ENCODE measurements at places on chromosomes 1 and 21. TPM values are rescaled to one million over a fixed set of nuclear protein-coding genes. Genes with fewer than 3 reads are reported as not detected.
A peak's percentile ranks its signal among the peaks of the same experiment; 100 is the strongest.

GRCh38 chr1:11483581-11484320 is 4.8 kb downstream of the DISP3 start:
- DNase-seq, result no peak
- no peaks in the 10 kb centered on the region for H3K36me3 ChIP-seq
- H3K27me3 ChIP-seq, result peaks cover 33% of the 10 kb centered on the region
- H3K4me3 ChIP-seq, result no peak overlapping the region
- no peak overlapping the region for H3K27ac ChIP-seq
- H3K4me1 ChIP-seq, result peaks cover 5% of the 10 kb centered on the region

- no peaks in the 10 kb centered on the region for H3K4me1 ChIP-seq
- no peaks in the 10 kb centered on the region for H3K36me3 ChIP-seq
- H3K27ac ChIP-seq, result no peak overlapping the region
- peaks cover 21% of the 10 kb centered on the region for H3K27me3 ChIP-seq
- no peak for DNase-seq
- H3K4me3 ChIP-seq, result no peak overlapping the region
Observed at GRCh38 chr21:45959779-45960390, 21.7 kb upstream of the COL6A1 start.

Gene KCNE1
- total RNA-seq, result not detected

Gene RPS6KA1
- 153 TPM for total RNA-seq

Gene ZC3H11A
- total RNA-seq, result 114 TPM

- DNase-seq, result no peak
- H3K36me3 ChIP-seq, result no peaks in the 10 kb centered on the region
- no peak overlapping the region for H3K27ac ChIP-seq
- H3K4me1 ChIP-seq, result no peaks in the 10 kb centered on the region
Observed at GRCh38 chr1:221272940-221273339, 393.7 kb downstream of the HLX start.

Gene C1orf185
- total RNA-seq, result not detected

Gene RIT1
- 32.8 TPM for total RNA-seq

Gene CR1L
- not detected for total RNA-seq

GRCh38 chr1:154784924-154785531 is 85.1 kb downstream of the KCNN3 start:
- H3K36me3 ChIP-seq, result peaks cover 6% of the 10 kb centered on the region
- H3K27me3 ChIP-seq, result no peaks in the 10 kb centered on the region
- peak; percentile 56 for DNase-seq
- peak overlapping the region; percentile 59 for H3K4me3 ChIP-seq
- peaks cover 28% of the 10 kb centered on the region for H3K4me1 ChIP-seq

DNA sequence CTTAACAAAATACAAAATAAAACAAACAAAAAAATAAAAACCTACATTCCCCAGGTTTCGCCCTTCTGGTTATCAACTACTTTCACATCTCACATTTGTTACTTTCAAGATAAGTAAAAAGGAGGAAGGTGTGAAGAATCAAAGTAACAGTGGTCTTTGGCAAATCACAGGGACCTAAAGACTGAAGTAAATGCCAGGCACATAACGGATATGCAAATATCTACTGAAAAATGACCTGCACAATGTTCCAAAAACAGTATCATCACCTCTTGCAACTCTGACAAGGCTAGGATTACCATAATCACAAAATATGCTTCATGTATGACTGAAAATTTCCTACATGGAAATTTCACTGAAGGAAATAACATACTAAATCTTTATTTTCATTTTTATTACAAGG is 29.3 kb downstream of the COP1 start:
- DNase-seq, result no peak
- peaks cover 25% of the 10 kb centered on the region for H3K4me1 ChIP-seq

- H3K4me3 ChIP-seq, result peak overlapping the region; percentile 51
- H3K27me3 ChIP-seq, result no peaks in the 10 kb centered on the region
- H3K27ac ChIP-seq, result peak overlapping the region; percentile 5
- no peaks in the 10 kb centered on the region for H3K36me3 ChIP-seq
Observed at GRCh38 chr1:19312782-19313635, 883 bp downstream of the SLC66A1 start.

Gene FAM177B
- total RNA-seq, result not detected

Gene C1orf87
- not detected for total RNA-seq

DNA sequence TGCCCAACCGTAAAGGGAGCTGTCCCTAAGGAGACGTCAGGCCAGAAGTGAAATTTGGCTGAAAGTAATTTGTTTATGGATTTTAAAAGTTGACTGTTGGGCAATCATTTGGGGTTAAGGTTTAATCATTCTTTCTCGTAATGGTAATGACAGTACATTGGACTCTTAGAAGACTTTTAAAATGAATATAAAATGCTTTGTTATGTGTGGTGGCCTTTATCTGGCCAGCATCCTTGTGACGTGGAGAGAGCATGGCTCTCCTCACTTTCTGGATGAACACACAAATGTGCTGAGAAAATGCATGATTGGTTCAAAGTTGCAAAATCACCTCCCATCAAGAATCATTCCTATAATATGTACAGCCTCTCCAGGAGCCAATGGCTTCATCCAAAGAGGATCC is 160.2 kb downstream of the DHRS3 start:
- no peak overlapping the region for H3K27ac ChIP-seq
- peaks cover 38% of the 10 kb centered on the region for H3K36me3 ChIP-seq

Gene HSD11B1
- not detected for total RNA-seq

Gene HMGCS2
- not detected for total RNA-seq

Gene KAZN
- total RNA-seq, result 1.4 TPM

GRCh38 chr1:3659093-3659492 is 6.8 kb downstream of the TP73 start:
- peaks cover 2% of the 10 kb centered on the region for H3K4me1 ChIP-seq
- H3K27me3 ChIP-seq, result peaks cover 34% of the 10 kb centered on the region
- H3K27ac ChIP-seq, result no peak overlapping the region
- no peak overlapping the region for H3K4me3 ChIP-seq
- no peaks in the 10 kb centered on the region for H3K36me3 ChIP-seq

GRCh38 chr1:156293895-156294294 is 1.6 kb downstream of the GLMP start:
- no peak overlapping the region for H3K27ac ChIP-seq
- no peak for DNase-seq
- H3K36me3 ChIP-seq, result no peaks in the 10 kb centered on the region
- H3K4me1 ChIP-seq, result peaks cover 10% of the 10 kb centered on the region

Gene SLC9C2
- not detected for total RNA-seq

Gene C1orf94
- not detected for total RNA-seq

Gene GJB3
- total RNA-seq, result not detected

DNA sequence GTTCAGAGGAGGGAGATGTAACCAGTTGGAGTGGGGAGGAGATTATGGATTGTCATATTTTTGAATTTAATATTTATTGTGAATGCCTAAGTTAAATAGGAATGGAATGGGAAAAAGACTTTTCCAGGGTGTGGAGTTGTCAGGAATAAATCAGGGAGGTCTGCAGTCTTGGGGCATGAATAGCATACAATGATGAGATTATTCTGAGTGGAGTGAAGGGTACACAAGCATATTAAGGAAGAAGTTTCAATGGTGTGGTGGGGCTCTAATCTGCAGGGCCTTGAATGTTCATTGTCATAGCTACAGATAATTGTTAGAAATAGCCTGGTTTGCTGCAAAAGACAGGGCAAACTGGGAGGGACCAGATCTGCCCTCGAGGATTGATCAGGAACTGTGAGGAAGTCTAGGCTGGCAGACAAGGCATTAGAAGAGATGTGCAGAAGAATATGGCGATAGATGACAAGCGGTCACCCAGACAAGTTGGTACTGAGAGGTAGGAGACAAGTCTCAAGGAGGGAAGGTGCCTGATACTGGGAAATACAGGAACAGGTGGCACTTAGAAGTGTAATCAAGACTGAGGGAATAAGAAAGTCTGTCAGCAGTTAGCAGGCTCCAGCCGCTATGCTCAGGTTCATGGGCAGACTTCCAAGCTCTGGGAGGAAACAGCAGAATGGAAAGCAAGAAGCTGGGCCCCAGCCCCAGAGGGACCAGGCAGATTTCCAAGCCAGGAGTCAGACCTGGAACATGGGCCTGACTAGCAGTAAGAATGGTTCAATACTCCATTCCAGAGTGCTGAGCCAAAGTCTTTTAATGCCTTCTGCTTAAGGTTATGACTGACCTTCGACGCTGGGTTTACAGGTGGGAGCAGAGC is 20.9 kb upstream of the RGL1 start:
- H3K27me3 ChIP-seq, result no peaks in the 10 kb centered on the region
- no peak overlapping the region for H3K27ac ChIP-seq
- no peak for DNase-seq
- H3K4me3 ChIP-seq, result no peak overlapping the region
- no peaks in the 10 kb centered on the region for H3K36me3 ChIP-seq
- no peaks in the 10 kb centered on the region for H3K4me1 ChIP-seq

DNA sequence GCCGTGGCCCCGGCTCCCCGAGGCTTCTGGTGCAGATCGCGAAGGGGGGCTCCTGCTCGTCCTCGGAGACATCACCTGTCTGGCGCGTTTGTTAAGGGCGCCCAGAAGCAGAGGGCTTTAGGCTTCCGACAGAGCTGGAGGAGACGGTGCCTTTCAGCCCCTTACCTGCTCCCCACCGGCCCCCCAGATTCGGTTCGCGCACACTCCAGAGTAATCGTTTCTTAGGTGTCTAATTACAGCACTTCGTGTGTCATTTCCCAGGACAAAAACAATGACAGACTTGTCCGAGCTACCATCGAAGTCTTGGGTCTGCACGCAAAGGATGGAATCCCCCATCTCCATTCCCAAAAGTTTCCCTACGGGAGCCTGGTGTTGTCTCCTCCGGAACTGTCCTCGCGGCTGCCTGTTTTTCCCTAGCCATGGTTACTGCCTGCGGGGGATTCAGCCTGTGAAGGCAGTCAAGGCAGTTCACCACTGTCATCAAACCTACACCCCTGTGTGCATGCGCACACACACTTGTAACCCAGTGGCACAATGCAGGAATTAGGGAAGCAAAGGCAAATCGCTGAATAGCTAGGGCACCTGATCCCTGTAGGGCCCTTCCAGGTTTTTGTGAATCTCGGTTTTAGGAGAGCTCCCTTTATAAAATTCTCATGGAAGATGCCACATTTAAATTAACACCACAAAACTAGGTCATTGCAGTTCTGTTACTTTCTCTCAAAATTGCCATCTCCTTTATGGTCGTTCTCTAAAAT is 738 bp upstream of the CDC42BPA start:
- H3K27me3 ChIP-seq, result peaks cover 66% of the 10 kb centered on the region
- no peak overlapping the region for H3K27ac ChIP-seq
- no peak for DNase-seq
- peaks cover 2% of the 10 kb centered on the region for H3K36me3 ChIP-seq

Gene IFNAR2
- 77.6 TPM for total RNA-seq

GRCh38 chr1:152757747-152758146 is at the start of gene KPRP:
Gene KPRP (plus strand): TSS chr1:152758025. CDS start chr1:152759589, 1,564 bp downstream.
- H3K27ac ChIP-seq, result no peak within 1 kb of the TSS
- peaks cover 8% of the 10 kb centered on the region for H3K27me3 ChIP-seq
- DNase-seq, result no peak
- H3K36me3 ChIP-seq, result no peaks in the 10 kb centered on the region
- H3K4me1 ChIP-seq, result no peaks in the 10 kb centered on the region

Gene INSRR
- 0.48 TPM for total RNA-seq

GRCh38 chr1:107105914-107106313 is 34.9 kb upstream of the NTNG1 start:
- DNase-seq, result no peak
- H3K27me3 ChIP-seq, result peaks cover 2% of the 10 kb centered on the region
- H3K36me3 ChIP-seq, result no peaks in the 10 kb centered on the region
- no peak overlapping the region for H3K4me3 ChIP-seq

- no peaks in the 10 kb centered on the region for H3K27me3 ChIP-seq
- no peak overlapping the region for H3K27ac ChIP-seq
- no peak for DNase-seq
- H3K4me1 ChIP-seq, result no peaks in the 10 kb centered on the region
Observed at GRCh38 chr1:75672528-75673393, 51.7 kb upstream of the ACADM start.

- H3K36me3 ChIP-seq, result no peaks in the 10 kb centered on the region
- H3K4me1 ChIP-seq, result peaks cover 37% of the 10 kb centered on the region
- H3K27ac ChIP-seq, result no peak overlapping the region
- no peak for DNase-seq
- peaks cover 44% of the 10 kb centered on the region for H3K27me3 ChIP-seq
- H3K4me3 ChIP-seq, result peak overlapping the region; percentile 72
Observed at GRCh38 chr21:42117967-42118780, 47.1 kb downstream of the UMODL1 start.

Gene CELA3A
- total RNA-seq, result not detected

Gene RNU1-3
- total RNA-seq, result 3,430 TPM

- DNase-seq, result no peak
- H3K27me3 ChIP-seq, result peaks cover 13% of the 10 kb centered on the region
- H3K27ac ChIP-seq, result no peak overlapping the region
- no peaks in the 10 kb centered on the region for H3K36me3 ChIP-seq
Observed at GRCh38 chr21:46674430-46675007, 39.0 kb downstream of the PRMT2 start.

Gene LCE1F
- total RNA-seq, result not detected

Gene SYTL1
- 105 TPM for total RNA-seq

GRCh38 chr21:18521204-18521603 is 117.6 kb upstream of the TMPRSS15 start:
- H3K4me3 ChIP-seq, result no peak overlapping the region
- H3K27ac ChIP-seq, result no peak overlapping the region
- H3K4me1 ChIP-seq, result no peaks in the 10 kb centered on the region
- H3K27me3 ChIP-seq, result no peaks in the 10 kb centered on the region

Gene CTBS
- 17.3 TPM for total RNA-seq

GRCh38 chr1:7303554-7304317 is 467.4 kb upstream of the VAMP3 start:
- no peaks in the 10 kb centered on the region for H3K36me3 ChIP-seq
- no peak overlapping the region for H3K4me3 ChIP-seq
- H3K27me3 ChIP-seq, result peaks cover 21% of the 10 kb centered on the region
- DNase-seq, result no peak

- H3K36me3 ChIP-seq, result peaks cover 28% of the 10 kb centered on the region
- H3K27ac ChIP-seq, result no peak overlapping the region
- H3K27me3 ChIP-seq, result no peaks in the 10 kb centered on the region
- no peak for DNase-seq
- H3K4me1 ChIP-seq, result peaks cover 17% of the 10 kb centered on the region
Observed at GRCh38 chr1:149962039-149962647, 25.5 kb upstream of the MTMR11 start.

GRCh38 chr21:35150562-35151226 is 101.6 kb upstream of the RUNX1 start:
- peaks cover 13% of the 10 kb centered on the region for H3K36me3 ChIP-seq
- H3K27me3 ChIP-seq, result peaks cover 4% of the 10 kb centered on the region
- no peak for DNase-seq
- H3K27ac ChIP-seq, result no peak overlapping the region
- no peak overlapping the region for H3K4me3 ChIP-seq

DNA sequence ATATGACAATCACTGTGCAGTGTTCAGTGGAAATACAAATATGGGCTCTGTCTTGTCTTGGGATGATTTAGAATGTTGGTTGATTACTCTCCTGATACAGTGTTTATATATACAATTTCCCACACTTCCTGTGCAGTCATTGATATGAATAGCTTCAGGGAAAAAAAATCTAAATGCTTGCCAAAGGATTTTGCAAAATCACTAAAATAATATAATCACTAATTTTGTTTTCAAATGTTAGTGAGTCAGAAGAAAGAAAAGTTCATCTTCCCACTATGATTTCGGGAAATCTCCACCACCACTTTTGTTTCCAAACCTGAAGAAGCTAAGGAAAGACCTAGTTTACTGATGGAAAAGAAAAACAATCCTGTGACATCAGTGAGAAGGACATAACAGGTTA is 32.1 kb upstream of the CHRM3 start:
- no peaks in the 10 kb centered on the region for H3K27me3 ChIP-seq
- no peak for DNase-seq
- no peaks in the 10 kb centered on the region for H3K36me3 ChIP-seq
- no peak overlapping the region for H3K27ac ChIP-seq

GRCh38 chr1:204544321-204544720 is 28.1 kb downstream of the MDM4 start:
- peaks cover 47% of the 10 kb centered on the region for H3K4me1 ChIP-seq
- H3K4me3 ChIP-seq, result peak overlapping the region; percentile 72
- DNase-seq, result no peak
- peaks cover 76% of the 10 kb centered on the region for H3K36me3 ChIP-seq

Data from activated naive CD8-positive, alpha-beta T cell treated with anti-CD3 and anti-CD28 coated beads, Interleukin-2, amount 10 ng/mL, durations not matched to agents 7 days and 5 days (primary cell).